ENCODE measurements at places on chromosomes 6 and 20.

DNA sequence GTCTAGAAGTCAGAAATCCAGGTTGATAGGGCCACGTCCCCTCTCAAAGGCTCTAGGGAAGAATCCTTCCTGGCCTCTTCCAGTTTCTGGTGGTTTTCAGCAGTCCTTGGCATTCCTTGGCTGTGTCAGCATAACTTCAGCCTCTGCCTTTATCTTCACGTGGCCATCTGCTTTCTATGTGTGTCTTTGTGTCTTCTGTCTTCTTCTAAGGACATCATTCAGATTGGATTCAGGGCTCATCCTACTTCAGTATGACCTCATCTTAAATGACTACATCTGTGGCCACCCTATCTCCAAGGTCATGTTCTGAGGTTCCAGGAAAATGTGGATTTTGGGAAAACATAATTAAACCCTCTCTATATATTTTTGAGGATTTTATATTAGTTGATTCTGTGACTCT is 23.0 kb downstream of the C6orf89 start:
- DNase-seq = no peak

GRCh38 chr20:62878244-62879038 is 16.8 kb upstream of the TCFL5 start:
- no peak for DNase-seq

GRCh38 chr20:64082820-64083377 is 1.3 kb downstream of the LKAAEAR1 start:
- DNase-seq = no peak

DNA sequence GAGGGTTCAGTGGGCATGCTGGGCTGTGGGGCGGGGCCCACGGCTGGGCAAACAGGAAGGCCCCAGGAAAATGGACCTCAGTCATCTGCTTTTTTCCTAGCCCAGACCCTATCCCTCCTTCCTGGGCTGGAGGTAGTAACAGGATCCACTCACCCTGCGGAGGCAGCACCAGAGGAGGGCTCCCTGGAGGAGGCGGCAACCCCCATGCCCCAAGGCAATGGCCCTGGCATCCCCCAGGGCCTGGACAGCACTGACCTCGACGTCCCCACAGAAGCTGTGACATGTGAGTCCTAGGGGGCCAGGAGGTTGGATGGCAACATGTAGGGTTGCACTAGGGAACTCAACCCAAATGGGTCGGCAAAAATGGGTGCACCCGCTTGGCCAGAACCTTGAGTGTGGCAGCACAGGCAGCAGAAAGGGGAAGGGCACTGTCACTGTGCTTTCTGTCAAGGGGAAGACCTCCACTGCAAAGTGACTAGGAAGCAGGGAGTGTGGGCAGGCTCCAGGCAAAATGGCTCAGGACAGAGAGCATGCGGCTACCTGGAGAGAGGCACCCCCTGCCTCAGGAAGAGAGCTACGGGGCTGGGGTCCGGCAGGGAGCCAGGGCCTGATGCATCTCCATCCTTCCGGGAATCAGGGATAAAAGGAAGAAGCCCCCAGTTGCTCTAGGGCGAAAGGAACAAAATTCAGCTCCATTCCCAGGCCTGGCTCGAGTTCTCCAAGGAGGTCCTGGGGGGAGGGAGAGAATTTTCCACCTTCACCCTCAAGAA is 7.9 kb downstream of the MDFI start:
- DNase-seq = no peak

DNA sequence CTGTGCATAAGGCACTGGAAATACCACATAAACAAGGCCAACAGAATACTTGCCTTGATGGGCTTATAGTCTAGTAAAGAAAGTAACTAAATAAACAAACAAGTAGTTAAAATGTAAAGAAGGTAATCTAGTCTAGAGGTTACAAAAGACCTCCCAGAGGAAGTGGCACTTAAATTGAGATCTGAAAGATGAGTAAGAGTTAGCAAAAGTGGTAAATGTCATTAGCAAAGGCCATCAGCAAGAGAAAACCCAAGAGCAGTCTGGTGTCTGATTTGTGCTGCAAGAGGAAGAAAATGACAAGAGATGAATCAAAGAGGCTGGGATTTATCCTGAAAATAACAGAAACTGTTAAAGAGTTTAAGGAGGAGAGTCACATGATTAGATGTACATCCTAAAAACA is 96.6 kb upstream of the SMLR1 start:
- DNase-seq = no peak

GRCh38 chr20:25005220-25005619 is 12.7 kb upstream of the APMAP start:
- no peak for DNase-seq

DNA sequence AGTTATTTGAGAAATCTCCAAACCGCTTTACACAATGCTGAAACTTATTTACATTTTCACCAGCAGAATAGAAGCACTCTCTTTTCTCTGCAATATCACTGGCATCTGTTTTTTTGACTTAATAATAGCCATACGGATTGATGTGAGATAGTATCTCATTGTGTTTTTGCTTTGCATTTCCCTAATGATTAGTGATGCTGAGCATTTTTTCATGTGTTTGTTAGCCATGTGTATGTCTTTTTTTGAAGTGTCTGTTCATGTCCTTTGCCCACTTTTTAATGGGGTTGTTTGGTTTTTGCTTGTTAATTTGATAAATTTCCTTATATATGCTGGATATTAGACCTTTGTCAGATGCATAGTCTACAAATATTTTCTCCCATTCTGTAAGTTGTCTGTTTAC is 73.6 kb downstream of the FBXO5 start:
- DNase-seq = no peak

DNA sequence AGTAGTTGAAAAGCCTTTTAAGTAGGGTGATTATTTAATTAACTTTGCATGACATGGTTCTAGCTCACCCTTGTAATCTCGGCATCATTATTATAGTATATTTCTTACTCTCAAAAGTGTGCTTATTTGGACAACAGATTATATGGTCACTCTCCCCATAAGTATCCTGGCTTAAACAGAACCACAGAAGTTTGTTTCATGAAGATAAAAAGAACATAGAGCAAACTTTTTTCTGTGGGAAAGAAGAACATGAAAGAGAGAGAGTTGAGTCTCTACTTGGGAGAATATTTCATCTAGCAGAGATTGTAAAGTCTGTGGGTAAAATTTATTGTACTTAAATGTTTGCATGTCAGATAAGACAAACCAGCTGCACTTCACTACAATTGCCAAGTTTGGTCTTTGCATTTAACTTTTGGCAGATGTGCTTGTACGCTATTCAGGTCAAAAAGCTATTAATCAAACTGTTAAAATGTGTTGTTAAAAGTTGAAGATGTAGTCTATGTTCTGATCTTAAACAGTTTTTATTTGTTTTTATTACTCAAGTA is 33.4 kb upstream of the PRIM2 start:
- no peak for DNase-seq

DNA sequence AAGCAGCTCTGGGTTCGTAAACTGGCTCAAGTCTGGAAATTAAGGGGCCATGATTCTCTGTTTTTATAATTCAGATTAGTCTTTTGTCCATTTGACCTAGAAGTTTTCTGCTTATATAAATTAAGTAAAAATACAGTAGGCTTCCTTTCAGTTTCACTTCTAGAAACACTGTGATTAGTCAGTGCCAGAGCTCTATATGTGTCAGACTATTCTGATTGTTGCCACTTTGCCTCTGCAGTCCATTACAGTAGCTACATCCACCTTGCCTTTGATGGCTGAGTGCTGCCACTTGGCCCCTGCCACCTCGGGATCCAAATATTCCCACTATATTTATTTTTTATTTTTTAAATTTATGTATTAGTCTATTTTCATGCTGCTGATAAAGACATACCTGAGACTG is 7.9 kb downstream of the ZC2HC1B start:
- no peak for DNase-seq

DNA sequence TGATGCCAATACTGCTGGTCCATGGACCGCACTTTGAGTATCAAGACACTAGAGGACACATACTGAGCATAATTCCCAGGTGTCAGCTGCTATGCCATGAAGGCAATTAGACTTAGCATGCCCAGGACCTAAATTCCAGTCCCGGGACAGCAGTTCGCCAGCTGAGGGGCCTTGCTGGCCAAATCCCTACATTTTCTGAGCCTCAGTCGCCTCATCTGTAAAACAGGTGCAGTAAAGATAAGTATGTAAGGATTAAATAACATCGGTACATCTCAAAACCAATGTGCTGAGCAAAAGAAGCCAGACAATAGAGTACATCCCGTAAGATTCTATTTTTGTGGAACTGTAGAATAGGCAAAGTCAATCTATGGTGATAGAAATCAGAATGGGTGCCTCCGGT is 1.0 kb downstream of the BFSP1 start:
- no peak for DNase-seq

GRCh38 chr6:7198833-7199800 is 91.4 kb downstream of the RREB1 start:
- DNase-seq = no peak

GRCh38 chr6:108762394-108762793 is 85.8 kb upstream of the ARMC2 start:
- DNase-seq = no peak

DNA sequence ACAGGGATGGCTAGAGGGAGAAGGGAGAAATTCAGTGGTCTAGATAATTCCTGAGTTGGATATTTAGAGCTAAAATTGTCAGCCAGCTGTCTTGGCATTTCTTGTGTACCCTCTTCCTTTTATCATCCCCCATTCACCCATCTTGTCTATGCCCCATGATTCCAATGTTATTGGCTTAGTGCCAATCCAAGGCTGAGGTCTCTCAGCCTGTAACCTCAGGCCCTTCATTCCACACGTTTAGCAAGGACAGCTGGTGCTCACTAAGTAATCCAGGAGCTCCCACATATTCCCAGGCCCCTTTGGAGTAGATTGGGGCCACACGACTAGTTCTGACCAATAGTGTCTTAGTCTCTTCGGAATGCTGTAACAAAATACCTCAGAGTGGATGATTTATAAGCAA is 112.4 kb upstream of the ATXN1 start:
- DNase-seq = no peak

All from activated T-helper 1 cell treated with Interleukin-2 at 50 U/mL for 16 hours (primary cell).